ENCODE measurements at places on chromosomes 1 and 21.

DNA sequence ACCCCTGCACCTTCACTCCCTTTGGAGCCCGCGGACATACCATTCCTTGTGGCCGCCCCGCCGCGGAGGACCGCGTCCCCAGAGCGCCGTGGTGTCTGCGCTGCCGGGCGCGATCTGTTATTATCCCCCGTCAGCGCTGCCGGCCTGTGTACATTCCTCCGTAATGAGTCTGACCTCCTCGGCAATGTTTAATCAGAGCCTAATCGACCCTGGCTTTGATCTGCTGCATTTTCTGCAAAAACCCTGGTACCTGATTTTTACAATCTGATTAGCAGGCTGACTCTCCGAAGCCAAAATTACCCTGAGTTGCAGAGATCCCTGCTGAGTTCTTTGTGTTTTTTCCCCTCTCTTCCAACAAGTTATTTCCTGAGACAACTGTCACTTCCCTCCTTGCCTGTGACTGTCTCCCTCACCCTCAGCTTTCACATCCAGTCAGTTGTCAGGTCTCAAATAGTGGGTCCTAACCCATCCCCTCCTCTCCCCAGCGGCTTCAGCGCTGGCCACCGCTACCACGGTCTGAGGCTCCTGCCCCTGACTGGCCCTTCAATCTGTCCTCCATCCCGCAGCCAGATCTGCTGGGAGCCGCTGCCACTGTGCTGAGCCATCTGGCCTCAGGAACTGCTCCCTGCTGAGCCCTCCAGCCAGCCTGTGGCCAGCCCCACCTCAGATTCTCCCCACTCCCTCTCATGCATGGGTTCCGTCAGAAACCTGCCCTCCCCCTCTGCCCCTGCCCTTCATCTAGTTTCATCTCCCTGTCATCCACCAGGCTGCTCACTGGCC, 53.5 kb downstream of the GLIS1 start:
- DNase-seq = no peak

DNA sequence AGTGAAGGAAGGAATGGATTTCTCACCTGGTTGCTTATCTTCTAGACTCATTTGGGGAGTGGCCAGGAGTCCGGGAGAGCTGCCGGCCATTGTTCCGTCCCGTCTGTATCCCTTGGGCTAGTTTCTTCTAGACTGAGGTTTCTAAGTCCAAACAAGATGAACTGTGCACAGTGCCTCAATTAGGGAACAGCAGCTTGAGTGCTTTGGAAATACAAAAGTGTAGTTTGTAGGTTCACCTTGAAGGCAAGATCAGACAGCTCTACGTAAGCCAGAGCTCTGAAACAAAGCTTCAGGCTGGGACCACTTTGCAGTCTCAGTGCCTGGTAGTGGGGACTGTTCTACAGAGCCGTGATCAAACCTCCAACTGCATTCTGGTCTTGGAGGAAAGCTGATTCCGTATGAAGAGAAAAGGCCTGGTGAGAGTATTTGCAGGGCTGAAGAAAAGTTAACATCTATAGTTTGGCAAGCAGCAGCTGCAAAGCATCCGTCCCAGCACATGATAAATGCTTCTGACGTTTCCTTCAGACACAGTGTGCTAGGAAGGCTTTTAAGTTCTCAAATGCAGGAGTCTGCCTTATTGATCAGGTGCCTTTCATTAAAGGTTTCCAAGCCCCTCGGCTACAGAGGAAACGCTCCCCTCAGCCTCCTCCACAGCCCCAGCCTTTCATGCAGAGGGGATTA, 432.8 kb downstream of the KIF26B start:
- no peak for DNase-seq

- DNase-seq = no peak
These were observed 38.9 kb downstream of the ATP1A1 start for GRCh38 chr1:116411784-116412479.

GRCh38 chr1:33295450-33296081, 25.3 kb downstream of the A3GALT2 start:
- DNase-seq = peak; percentile 91

- no peak for DNase-seq
These were observed 285.6 kb downstream of the ASTN1 start for GRCh38 chr1:176878750-176879536.

GRCh38 chr1:232463225-232463624, 166.7 kb downstream of the SIPA1L2 start:
- DNase-seq = no peak

DNA sequence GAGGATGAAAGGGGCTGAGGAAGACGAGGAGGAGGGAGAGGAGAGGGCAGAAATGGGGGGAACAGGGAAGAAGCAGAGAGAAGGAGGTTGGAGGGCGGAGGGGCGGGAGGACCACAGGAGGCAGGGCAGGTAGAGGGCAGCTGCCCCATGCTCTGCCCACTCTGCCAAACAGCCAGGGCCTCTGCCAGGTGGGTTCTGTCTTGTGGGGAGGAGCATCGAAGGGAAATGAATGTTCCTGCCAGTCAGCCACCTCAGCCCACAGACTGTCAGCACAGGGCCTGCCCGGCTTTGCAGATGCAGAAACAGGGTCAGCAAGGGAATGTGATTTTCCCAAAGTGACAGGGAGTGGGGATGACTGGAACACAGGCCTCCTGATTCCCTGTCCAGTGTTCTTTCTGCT, 82.6 kb downstream of the GRIK3 start:
- DNase-seq = no peak

DNA sequence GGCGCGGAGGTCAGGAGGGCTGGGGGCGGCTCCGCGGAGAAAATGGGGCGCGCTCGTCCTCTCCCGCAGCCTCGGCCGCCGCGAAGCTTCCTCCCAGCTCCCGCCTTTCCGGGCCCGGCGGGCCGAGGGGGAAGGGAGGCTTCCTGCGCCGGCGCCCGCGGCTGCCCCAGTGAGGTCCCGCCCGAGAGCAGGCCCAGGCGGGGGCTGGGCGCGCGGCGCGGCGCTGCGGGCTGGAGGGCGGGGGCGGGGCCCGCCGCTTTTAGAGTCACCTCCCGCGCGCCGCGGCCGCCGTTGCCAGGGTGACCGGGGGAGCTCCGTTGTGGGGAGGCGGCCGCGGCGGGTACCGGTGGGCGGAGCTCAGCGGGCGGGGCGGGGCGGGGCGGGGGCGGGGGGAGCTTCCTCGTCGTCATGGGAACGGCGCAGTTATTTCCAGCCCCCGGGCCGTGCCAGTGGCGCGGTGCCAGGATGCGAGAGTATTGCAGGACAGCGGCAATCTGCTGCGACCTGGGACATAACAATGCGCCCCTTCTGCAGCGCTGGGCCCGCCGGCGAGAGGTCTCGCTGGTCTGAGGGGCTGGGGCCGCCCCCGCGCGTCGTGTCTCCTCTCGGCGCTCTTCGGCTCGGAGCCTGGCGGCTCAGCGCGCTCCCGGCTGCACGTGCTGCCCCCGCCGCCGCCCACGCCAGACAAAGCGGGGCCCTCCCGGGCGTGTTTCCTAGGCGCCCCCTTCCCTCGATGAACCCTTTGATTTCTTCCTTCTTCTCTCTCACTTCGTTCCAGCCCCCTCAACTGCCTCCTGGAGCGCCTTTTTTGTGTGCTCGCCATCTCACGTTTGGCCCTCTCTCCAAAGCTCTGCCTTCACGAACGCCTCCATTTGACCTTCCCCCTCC, 16.9 kb downstream of the IER5 start:
- DNase-seq = peak; percentile 95
